Cortex of kidney (tissue), 1 donor: ENCODE measurements at places on chromosomes 6 and 20.

- DNase-seq = no peak
Observed at GRCh38 chr20:11626551-11626950, 291.1 kb upstream of the BTBD3 start.

- DNase-seq = no peak
Observed at GRCh38 chr6:31556307-31556706, 8.9 kb downstream of the NFKBIL1 start.

- no peak for DNase-seq
Observed at GRCh38 chr6:46862381-46862780, 59.4 kb downstream of the ADGRF5 start.

GRCh38 chr6:168903613-168904345 lies 349.9 kb downstream of the THBS2 start:
- DNase-seq = no peak

DNA sequence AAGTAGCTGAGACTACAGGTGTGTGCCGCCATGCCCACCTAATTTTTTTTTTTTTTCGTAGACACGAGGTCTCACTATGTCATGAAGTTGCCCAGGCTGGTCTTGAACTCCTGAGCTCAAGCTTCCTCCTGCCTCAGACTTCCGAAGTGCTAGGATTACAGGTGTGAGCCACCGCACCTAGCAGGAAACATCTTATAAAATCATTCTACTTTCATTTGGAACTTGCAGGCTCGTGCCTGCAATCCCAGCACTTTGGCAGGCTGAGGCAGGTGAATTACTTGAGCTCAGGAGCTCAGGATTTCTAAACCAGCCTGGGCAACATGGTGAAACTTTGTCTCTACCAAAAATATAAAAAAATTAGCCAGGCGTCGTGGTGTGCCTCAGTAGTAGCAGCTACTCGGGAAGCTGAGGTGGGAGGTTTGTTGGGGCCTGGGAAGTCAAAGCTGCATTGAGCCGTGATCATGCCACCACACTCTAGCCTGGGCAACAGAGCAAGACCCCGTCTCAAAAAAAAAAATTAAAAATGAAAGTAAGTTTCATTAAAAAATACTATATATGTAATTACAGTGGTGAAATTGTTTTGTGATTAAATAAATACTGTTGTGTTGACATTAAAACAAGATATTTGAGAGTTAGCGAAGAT lies 15.1 kb downstream of the MAPK14 start:
- DNase-seq = no peak

- DNase-seq = no peak
Observed at GRCh38 chr6:158955255-158955654, 44.7 kb downstream of the RSPH3 start.

- DNase-seq = no peak
Observed at GRCh38 chr20:10357974-10358373, 76.0 kb downstream of the MKKS start.

- no peak for DNase-seq
Observed at GRCh38 chr6:85971238-85971637, 328.6 kb upstream of the SYNCRIP start.

GRCh38 chr20:17611540-17612286 lies 41.8 kb downstream of the DSTN start:
- no peak for DNase-seq

- DNase-seq = no peak
Observed at GRCh38 chr6:139369568-139370282, 4.7 kb downstream of the CITED2 start.

DNA sequence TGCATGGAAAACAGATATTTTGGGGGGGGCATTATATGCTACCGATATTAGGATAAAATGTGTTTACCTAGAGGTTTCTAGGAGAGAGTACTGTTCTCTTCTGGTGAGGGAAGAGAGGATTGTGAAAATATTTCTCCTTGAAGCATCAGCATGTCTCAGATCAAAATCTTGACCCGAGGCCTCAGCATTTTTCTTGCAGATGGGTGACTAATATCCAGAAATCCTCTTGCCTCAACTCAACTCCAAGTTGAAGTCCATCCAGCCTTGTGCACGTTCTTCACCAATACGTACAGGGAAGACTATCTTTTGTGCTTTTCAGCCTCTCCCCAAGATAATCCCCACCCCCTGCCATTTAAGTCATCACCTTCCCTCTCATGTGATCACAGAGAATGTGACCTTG lies 59.5 kb downstream of the PRND start:
- no peak for DNase-seq

GRCh38 chr20:57282670-57283361 lies 16.4 kb upstream of the BMP7 start:
- DNase-seq = no peak

DNA sequence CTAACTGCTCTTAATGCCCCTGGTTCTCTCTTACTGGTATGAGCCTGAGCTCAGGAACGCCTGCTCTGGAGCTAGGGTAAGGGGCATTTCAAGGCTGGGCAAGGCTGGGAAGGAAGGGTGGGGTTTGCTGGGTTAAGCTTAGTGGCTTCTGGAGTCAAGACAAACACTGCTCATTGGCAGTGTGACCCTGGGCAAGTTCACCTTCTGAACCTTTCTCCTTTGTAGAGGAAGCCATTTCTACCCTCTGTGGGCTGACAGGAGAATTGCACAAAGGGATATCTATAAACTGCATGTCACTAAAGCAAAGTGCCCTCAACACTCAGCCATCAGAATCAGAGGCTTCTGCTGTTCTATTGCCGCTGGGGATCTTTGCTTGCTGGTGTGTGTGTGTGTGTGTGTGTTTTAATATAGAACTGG lies 20.3 kb upstream of the LRRN4 start:
- DNase-seq = no peak

GRCh38 chr6:43150051-43150751 lies 20.9 kb upstream of the SRF start:
- no peak for DNase-seq

GRCh38 chr6:155399062-155399744 lies 56.4 kb downstream of the NOX3 start:
- no peak for DNase-seq

GRCh38 chr6:128478230-128479047 lies 42.0 kb downstream of the PTPRK start:
- no peak for DNase-seq

DNA sequence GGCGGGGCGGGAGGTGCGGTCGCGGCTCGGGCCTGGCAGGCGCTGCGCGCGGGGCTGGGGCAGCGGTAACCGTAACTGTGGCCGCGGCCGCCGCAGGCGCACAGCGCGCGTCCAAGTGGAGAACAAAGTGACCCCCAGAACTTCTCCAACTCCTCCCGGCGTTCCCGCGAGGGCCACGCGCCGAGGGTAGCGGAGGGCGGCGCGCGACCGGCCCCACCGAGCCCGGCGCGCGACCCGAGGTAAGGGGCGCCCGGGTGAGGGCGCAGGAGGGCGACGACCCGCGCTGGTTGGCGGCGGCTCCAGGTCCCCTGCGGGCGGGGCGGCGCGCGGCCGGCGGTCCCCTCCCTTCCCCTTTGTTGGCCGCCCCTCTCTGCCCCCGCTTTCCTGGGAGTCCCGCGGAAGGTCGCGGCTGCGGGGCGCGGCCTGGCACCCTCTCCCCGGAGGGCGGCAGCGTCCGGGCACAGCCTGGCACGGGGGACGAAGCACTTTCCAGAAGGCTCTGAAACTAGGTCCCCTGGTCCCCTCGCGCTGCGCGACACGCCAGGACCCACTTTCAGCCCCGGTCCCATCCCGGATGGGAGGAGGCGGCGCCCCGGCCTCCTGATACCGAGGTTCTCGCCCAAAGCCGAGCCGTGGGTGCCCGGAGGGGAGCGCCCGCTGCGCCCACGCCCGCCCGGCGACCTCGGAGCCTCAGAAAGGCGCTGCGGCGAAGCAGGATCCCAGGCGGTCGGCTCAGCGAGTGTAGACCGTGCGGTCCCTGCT lies at the start of gene TIAM2:
Gene TIAM2, plus strand, starts transcription at position 62 of the 762 bp plus-strand sequence. CDS start 133,909 bp downstream, outside the sequence.
- no peak for DNase-seq

GRCh38 chr20:4574356-4574690 lies 147.4 kb upstream of the PRND start:
- no peak for DNase-seq

DNA sequence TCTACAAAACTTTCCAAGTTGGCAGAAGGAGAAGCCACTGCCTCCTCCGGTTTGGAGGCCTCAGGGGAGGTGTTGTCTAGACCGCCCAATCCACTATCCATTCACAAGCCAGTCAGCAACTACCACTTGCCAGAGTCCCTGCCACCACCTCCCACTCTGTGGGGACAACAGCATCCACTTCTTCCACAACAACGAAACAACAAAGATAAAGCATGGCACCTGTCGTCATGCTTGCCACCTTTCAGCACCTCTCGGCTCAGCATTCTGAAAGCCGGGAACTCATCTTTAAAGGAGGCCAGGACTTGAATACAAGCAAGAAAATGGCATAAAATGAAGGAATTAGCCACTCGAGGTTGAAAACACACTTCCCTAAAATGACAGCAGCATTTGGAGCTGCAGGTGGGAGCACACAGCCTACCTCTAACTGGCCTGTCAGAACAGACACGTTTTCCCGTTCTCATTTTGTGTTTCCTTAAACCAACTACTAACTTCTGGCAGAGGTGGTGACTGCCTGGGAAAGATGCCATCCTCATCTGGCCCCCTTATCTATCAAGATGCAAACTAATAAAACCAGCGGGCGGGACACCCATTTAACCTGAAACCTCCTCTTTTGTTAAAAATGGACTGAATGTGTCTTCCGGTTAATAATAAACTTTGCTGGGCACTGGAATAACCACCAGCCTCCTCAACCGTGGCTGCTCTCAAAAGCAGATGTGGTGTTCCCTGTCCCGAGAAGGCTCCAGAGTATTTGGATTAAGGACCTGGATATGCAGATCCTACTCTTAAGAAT lies 21.7 kb downstream of the YTHDF1 start:
- DNase-seq = no peak

DNA sequence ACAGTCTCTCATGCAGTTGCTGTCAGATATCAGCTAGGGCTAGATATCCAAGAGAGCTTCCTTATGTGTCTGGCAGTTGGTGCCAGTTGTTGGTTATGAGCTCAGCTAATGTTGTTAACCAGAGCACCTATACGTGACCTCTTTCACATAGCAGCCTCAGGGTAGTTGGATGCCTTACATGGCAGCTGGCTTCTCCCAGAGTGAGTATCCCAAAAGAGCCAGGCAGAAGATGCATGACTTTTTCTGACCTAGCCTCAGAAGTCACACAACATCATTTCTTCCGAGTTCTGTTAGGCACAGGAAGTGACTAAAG lies 175.7 kb downstream of the VEGFA start:
- DNase-seq = no peak

DNA sequence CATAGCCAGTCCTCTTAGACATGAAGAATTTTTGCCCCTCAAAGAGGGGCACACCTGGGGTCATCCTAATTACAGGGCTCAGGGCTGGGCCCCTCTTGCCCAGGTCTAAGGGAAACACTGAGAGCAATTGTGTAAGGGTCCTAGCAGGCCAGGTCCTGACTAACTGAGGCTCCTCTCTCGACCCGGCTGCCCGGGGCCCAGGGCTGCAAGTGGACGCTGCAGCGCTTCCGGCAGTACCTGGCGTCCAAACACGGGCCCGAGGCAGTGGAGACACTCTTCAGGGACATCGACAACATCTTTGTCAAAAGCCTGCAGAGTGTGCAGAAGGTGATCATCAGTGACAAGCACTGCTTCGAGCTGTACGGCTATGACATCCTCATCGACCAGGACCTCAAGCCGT lies 17.4 kb downstream of the PDRG1 start:
- no peak for DNase-seq

GRCh38 chr6:80974579-80974978 lies 777.9 kb downstream of the TENT5A start:
- DNase-seq = no peak

DNA sequence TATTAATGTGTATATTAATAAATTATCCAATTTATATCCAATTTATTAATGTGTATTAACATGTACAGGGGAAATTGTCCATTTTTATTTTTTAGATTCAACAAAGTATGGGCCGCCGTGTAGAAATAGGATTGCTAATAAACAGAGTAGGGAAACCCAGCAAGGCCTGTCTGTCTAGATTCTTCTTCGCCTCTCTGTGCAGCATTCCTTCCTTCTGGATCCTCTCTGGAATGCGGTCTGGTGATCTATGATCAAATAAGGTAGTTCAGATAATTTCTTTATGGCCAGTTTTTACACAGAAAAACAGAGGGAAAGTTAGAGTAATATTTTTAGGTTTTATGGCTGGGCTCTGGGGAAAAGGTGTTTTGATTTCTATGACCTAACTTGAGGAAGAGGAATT lies 19.9 kb upstream of the HFE start:
- DNase-seq = no peak

DNA sequence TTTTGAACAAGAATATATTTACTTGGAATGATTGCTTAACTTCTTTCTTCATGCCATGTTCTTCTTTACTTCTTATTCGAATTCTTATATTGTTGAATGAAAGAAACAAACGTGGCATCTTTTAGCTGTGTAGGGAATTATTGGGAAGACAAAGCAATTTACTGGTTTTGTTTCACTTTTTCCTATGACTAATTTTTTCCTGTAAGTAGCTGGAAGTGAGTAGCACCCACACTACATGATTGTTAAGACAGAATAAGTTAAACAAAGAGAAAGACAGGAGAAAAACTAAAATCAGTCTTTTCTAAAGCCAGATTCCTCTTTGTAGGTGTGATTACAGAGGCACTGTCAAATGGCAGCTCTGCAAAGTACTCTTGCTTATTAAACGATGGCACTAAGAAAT lies 593.4 kb downstream of the EYS start:
- DNase-seq = no peak

DNA sequence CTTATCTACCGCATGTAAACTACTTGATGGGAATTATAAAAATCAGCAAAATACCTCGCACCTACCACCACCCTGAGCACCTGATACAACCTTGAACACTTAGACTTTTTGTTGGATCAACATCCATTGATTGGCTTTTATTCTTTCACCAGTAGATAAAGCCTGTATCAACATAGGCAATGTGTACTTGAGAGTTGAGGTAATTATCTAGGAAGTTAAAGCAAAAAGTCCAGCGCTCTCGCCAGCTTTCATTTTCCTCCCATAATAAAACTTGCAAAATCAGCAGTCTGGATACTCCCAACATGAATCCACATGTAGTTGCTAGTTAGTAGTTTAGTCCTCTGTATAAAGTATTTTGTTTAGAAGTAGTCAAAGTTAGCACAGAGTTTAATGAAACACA lies 132.0 kb upstream of the PRDM1 start:
- DNase-seq = no peak

GRCh38 chr6:22062807-22063408 lies 233.9 kb downstream of the PRL start:
- DNase-seq = no peak

DNA sequence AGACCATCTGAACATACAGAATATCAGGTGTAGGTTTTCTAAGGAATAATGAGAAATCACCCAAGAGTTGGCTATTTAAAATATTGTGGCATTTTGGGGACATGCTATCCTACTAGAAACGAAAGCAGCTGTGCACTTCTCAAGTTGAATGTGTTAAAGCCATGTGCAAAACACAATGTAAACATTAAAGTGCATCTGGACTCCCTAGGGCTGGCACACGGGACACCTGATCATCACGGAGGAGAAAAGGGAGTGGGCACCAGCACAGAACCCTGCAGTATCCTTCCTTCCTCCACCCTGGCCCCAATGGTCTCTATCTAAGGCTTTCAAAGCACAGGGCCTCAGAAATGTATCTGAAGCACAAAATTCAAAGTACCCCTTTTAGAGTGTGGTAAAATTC lies 94.3 kb downstream of the INSM1 start:
- no peak for DNase-seq
